T-helper 22 cell (primary cell): ENCODE measurements at places on chromosomes 3 and 15.

DNA sequence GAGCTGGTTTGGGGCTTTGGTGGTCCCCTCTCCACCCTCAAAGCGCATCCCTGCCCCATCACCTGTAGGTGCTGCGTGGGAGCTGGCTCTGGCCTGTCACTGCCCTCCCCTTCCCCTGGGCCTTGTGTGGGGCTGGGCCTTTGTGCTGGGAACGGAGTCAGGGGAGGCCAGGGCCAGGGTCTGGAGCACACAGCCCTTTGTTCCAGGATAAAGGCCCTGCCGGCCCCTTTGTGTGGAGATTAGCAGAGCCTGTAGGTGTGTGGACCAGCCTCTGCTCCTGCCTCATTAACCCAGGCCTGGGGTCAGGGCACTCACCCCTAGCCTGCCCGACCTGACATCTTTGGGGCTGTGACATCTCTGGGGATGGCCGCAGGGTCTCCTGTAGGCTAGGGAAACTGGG lies 8.9 kb downstream of the EPHB3 start:
- no peak for DNase-seq

DNA sequence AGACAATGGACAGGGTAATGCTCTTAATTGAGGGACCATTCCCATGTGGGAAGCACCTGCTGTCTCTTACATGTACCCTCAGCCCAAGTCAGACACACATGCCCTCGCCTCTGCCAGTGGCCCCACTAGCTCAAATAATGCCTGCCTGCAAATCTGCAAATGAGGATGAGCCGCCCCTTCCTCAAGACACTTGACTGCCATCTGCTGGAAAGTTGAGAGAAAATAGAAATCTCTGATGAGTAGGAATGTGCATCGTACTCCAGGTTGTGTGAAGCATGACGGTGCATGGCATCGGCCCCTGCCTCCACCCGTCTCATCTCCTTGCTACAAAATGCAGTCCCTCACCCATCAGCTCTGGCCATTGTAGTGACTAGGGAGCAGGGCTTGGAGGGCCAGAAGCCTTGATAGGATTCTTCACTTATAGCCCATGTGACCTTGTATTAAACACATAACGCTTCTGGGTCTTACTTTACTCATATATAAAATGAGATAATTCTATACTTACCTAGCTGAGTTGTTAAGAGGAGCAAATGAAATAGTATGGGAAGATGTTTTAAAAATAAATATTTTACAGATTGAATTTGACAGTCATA lies 6.3 kb upstream of the SCN5A start:
- no peak for DNase-seq

- DNase-seq = no peak
These were observed 27.3 kb downstream of the LARP6 start for GRCh38 chr15:70826634-70827033.

GRCh38 chr3:11641316-11641682 lies 2.4 kb downstream of the VGLL4 start:
- DNase-seq = no peak

GRCh38 chr15:61742591-61742990 lies 317.7 kb downstream of the VPS13C start:
- no peak for DNase-seq

DNA sequence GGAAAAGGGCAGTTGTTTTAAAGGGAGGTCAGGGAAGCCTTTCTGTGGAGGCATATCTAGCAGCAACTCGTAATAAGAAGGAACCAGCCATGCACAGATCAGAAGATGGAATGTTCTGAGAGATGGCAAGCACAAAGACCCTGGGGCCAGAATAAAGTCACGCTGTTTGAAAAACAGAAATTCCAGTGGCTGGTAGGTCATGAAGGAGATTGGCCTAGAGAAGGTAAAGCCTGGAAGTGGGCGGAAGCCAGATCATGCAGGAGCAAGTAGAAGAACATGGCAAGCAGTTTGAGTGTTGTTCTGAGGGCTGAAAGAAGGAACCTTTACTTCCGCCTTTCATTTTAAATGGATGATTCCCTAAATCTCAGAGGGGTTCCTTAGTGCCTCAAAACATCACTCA lies 208.1 kb upstream of the PPP2R3A start:
- no peak for DNase-seq

- DNase-seq = no peak
These were observed 14.8 kb downstream of the GPR87 start for GRCh38 chr3:151301787-151302186.

DNA sequence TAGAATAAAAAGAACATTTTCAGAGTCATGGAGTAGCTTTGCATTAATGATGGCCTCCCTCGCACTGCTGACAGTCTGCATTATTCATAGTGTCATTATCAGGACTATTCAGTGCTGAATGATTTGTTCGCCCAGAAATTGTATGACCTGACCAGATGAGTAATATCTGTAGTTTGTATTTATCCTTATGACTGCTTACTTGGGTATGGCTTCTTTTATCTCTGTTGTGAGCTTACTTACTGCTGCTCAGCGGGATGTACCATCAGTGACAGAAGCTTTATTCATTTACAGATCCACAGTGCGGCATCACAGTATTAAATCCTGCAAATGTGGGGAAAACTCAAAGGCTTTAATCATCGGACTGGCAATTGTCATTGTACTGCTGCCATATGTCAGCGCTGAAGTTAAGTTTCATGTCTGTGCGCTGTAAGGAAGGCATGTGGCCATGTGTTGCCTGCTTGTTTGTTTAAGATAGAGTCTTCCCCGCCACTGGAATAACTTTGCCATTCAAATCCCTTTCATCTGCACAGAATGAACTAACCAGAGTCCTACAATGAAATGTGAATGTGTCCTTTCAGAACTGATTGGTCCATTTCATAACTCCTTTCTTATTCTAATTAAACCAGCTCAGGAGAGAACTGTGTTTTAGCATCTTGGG lies 262.2 kb downstream of the CHL1 start:
- no peak for DNase-seq

DNA sequence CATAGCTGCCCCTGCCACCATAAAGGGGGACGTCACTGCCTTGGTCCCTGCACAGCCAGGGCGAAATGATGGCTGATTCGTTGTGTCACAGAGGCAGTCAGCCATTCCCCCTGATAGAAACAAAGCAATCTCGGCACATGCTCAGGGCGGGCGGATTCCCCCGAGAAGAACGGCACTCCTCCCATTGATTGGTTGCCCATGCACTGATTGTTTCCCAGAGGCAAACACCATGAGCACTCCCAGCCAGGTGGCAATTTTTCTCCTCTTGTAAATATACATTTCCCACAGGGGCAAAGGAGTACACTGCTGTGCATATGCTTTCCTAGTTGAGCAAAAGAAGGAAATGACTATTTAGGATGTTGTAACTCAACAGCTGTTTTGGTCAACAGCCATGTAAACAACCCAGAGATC lies 56.5 kb downstream of the KY start:
- no peak for DNase-seq

DNA sequence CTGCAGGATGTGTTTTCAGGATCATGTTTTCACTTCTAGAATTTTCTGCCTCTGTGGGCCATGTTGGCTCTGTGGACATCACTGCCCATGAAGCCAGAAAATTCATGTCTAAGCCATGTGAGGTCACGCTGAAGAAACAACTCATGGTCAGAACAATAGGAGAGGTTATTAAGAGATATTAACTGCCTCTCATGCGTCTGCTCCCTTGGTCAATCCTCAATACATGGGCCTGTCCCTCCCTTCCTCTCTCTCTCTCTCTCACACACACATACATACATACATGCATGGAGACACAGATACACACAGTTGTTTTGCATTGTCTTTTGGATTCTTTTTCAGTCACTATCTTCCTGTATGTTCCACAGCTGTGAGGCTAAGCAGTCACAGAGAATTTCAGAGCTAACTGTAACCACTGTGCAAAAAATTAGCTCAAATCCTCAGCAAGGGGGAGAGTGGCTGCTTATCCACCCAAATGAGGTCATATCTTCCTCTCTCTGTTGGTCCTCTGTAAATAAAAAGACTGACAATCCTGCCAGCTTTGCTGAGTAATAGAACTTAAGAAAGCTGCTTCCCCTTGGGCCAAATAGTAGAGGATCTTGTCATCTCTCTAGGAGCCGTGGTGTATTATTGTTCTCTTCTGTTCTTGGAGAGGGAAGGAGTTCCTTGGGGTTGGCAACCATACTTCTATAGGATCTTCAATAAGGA lies 45.6 kb downstream of the LRTM1 start:
- no peak for DNase-seq

GRCh38 chr3:13750731-13751130 lies 129.1 kb downstream of the WNT7A start:
- DNase-seq = no peak
